Activated naive CD4-positive, alpha-beta T cell treated with Interleukin-2 at 50 U/mL for 16 hours (primary cell): ENCODE measurements at places on chromosomes 5 and 9.
A peak's percentile ranks its signal among the peaks of the same experiment; 100 is the strongest.

DNA sequence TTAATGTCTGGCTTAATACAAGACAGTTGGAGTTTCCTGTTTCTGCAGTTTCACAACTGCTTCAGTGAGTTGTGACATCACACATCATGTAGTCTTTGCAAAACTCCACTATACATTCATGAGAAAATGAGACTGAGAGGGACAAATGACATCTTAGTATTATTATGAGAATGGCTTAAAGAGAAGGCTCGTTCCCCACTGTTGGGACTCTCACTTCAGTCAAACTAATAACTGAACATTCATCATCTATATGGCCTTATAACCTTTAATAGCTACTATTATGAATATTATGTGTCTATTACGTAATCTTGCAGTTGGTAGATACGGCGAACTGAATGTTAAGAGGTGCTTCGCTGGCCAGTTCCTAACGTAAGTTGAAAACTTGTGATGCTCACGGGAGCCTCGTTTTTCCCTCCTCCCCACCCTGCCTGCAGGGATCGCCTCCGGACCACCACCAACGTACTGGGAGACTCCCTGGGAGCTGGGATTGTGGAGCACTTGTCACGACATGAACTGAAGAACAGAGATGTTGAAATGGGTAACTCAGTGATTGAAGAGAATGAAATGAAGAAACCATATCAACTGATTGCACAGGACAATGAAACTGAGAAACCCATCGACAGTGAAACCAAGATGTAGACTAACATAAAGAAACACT lies 79.4 kb downstream of the SLC1A3 start:
- DNase-seq, result no peak

DNA sequence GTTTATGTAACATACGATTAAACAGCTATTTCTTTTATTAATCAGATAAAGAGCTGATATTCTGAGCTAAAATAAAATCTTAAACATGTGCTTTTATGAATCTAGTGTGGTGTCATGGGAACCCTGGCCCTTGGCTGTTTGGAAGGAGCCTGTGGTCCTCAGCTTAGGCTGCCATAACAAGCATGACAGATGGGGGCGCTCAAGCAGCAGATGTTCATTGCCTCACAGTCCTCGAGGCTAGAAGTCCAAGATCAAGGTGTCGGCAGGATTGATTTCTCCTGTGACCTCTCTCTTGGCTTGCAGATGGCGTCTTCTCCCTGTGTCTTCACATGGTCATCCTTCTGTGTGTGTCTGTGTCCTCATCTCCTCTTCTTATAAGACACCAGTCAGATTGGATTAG lies 448.2 kb downstream of the GADD45G start:
- no peak for DNase-seq

- DNase-seq, result no peak
Observed at GRCh38 chr5:67942421-67942820, 273.1 kb upstream of the PIK3R1 start.

GRCh38 chr9:20744036-20744630 lies 60.1 kb downstream of the FOCAD start:
- no peak for DNase-seq

GRCh38 chr5:162190-162564 lies 29.1 kb upstream of the LRRC14B start:
- DNase-seq, result no peak

- no peak for DNase-seq
Observed at GRCh38 chr5:173885475-173886010, 2.6 kb upstream of the CPEB4 start.

DNA sequence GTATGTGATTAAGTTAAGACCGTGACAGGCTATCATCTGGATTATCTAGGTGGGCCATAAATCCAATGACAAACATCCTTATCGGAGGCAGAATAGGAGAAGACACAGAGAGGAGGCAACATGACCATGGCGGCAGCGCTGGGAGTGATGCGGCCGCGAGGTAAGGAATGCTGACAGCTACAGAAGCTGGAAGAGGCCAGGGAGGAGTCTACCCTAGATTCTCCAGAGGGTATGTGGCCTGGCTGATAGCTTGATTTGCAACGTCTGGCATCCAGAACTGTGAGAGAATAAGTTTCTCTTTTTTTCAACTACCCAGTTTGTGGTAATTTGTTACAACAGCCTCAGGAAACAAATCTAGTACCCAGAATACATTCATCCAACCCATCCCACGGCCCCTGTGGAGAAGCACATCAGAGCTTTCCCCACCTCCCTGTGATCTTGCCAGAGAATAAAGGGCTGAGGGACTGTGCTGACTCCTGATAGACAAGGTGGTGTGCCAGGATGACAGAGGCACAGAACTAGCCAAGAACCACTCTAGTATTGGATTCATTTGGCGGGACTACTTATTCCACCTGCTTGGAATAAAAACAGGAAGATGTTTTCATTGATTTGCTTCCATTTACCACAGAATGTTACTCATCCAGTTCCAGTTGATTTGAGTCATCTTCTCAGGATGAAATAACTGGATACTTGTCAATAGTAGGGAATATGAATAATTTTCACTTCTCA lies 187.4 kb downstream of the MAN2A1 start:
- DNase-seq, result no peak

GRCh38 chr5:133552925-133553525 lies 59.3 kb downstream of the FSTL4 start:
- DNase-seq, result peak; percentile 52

GRCh38 chr9:127159949-127160610 lies 37.6 kb upstream of the ANGPTL2 start:
- no peak for DNase-seq

- no peak for DNase-seq
Observed at GRCh38 chr5:104815212-104815611, 1252.6 kb upstream of the NUDT12 start.

- no peak for DNase-seq
Observed at GRCh38 chr5:74332682-74333081, 307.8 kb downstream of the ENC1 start.

DNA sequence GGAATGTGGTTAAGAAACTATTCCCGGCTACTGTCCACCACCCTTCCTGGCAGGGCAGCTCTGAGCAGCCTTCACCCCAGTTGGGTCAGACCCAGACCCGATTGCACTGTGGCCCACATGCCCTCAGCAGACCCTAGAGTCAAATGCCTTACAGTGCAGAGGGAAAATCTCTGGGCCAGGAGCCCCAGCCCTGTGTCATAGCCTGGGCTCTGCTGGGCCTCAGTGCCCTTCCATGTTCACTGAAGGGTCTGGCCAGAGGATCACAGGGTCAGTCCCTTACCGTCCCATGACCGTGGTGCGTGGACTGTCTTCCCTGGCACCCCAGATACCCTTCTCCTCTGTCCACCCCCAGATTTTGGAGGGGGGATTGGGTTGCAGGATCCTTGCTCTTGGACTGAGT lies 73.5 kb upstream of the COL5A1 start:
- no peak for DNase-seq

GRCh38 chr5:172486451-172486850 lies 32.1 kb upstream of the SH3PXD2B start:
- no peak for DNase-seq

- DNase-seq, result no peak
Observed at GRCh38 chr5:136086783-136087566, 45.7 kb upstream of the SMAD5 start.

DNA sequence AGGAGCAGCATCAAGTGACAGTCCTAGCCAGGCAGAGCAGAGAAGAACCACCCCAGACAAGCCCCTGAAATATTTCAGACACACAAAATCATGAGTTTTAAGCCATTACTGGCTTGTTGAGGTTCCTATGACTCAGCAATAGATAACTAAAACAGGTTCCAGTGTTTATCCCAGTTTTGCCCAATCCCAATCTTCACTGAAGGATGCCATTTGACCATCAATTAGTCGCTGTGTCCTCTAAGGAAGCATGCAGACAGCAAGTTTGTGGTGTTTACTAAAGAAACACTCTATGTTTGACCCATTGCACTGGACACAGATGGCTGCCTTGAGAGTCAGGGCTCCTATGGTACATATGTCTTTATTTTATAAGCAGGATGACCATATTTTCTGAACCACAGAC lies 186.7 kb downstream of the SYK start:
- DNase-seq, result no peak

DNA sequence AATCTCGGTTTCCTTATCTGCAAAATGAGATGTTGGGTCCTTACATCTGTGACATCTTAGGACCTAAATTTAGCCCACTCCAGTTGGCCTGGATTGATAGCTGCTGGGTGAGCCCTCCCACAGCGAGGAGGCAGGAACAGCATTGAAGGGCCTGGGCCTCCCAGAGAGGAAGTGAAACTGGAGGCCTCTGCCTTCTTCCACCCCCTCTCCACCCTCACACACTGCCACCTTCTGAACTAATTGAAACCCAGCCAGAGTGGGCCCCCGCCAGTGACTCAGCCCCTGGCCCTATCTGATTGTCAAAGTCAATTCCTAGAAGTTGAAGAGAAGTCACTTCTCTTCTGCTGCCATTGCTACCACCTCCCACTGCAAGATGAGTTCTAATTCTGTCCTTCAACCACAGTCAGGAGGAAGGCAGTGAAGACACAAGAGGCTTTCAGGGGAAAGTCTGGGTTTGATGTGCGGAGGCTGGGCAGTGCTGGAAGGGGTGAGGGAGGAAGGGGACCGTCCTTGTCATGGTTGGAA lies 55.2 kb upstream of the NEK6 start:
- peak; percentile 92 for DNase-seq

- no peak for DNase-seq
Observed at GRCh38 chr5:117893211-117893610, 1095.1 kb downstream of the DTWD2 start.

DNA sequence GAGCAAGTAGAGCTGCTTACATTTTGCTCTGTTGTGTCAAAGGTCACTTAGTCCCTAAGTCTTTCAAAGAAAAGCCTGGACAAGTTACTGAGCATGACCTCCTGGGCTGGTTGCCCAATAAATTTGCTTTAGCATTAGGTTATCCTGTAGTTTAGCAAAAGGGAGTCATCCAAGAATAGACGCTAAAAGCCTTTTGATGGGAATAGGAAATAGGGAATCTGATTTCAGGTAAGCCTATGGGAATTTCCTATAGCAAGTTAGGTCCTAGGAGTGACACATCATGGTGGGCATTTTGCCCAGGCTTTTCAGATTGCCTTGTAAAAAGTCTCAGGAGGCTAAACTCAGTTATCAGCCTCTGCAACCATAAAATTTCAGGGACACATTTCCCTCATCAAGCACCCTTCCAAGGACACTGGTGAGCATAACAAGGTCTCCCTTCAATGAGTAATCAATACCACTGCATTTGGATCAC lies 67.6 kb upstream of the RANBP3L start:
- DNase-seq, result no peak

DNA sequence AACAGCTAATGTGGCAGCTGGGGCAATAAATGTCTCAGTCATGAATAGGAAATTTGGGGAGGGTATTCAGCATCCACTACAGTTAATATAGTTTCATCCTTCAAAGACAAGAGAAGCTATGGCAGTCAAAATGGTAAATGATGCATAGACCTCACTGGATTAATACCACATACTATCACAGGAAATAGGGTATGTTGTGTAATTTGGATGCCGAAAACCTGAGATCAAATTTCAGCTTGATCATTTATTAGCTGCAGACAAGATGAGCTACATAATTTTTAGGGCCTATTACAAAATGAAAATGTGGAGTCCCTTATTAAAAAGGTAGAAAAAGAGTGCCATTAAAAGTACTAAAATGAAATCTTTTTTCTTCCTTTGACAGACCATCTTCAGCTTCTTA lies 112.6 kb upstream of the MTAP start:
- no peak for DNase-seq

- no peak for DNase-seq
Observed at GRCh38 chr9:3138231-3139229, 294.6 kb upstream of the PUM3 start.

DNA sequence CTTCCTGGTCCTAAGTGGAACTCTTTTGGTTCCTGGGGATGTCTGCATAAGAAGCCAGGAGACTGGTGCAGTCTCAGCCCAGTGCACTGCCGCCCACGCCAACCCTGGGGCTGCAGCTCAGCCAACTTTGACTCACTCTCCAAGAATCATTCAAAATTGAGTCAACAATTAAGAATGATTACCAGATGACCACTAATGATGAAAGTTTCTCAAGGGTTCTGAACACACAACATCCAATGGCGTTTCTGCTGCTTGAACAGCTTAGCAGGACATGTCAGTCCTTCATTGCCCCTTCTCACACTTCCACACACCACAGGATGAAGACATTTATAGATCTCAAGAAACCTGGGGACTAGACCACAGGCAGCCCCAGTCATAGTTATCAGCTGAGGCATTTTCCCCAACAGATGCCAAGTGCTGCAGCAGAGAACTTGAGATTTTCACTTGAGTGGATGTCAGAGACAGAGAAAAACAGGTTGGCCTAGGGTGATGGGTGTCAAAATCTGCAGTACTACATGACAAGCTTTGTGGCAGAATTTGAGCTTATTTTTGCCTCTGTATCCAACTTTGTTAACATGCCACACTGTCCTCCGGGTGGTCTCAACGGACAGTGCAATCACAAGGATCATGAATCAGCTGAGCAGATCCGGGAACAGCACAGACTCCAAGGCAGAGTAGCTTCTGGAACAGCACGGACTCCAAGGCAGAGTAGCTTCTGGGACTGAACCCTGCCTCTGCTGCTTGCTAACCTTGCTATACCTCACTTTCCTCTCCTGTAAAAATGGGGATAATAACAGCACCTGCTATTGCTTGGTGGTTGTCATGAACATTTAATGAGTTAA lies 356.1 kb downstream of the SPOCK1 start:
- no peak for DNase-seq

DNA sequence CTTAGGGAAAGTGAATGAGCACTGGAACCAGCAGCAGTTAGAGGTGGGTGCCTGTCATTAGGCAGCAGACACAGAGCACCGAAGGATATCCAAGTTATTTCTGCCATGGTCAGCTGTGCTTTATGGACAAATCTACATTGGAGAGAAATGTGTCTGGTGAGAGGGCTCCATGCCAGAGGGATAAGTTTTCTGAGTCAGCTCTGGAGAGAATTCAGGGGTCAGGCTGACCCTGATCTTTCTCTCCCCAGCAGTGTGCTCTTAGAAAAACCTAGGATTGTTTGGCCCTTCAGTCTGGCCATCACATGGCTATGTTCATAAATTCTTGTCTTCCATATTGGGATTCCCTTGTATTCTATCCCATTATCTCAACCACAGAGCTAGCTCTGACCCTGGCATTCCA lies 8.9 kb upstream of the IL17B start:
- no peak for DNase-seq

GRCh38 chr9:27489087-27489876 lies 34.8 kb upstream of the IFNK start:
- no peak for DNase-seq

- DNase-seq, result peak; percentile 74
Observed at GRCh38 chr9:34633851-34634550, 3.6 kb downstream of the SIGMAR1 start.

GRCh38 chr9:132754236-132754635 lies 84.0 kb downstream of the GTF3C4 start:
- no peak for DNase-seq

DNA sequence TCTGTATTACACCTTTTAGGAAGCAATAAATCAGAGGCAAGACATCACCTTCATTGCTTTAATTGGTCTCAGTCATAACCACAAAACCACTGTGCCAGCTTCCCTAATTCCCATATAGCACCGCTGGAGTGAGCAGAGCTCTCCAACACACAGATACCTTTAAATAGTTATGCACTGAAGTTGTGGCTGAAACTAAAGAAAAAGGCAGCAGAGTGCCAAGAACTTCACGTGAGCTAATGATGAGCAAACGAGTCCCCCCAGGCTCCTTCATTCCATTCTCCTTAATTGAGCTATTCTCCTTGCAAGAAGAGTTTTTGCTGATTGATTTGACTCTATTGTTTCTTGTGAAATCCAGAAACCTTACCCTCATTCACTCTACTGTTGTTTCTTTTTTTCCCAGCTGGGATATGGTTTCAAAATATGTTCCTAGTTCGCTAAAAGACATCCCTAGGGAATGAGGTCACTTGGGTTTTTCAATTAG lies 501.5 kb downstream of the SPATA31D1 start:
- DNase-seq, result no peak
